Mucosa of descending colon (tissue), 3 donors: ENCODE measurements at places on chromosomes 4 and X. TPM values are rescaled to one million over a fixed set of nuclear protein-coding genes. Genes with fewer than 3 reads are reported as not detected.

OTC gene
- 3.3 TPM for total RNA-seq

FRMD7 gene
- not detected for total RNA-seq

MAGEA1 gene
- not detected for total RNA-seq

USP17L11 gene
- not detected for total RNA-seq

ZC4H2 gene
- total RNA-seq, result 15.0 TPM

TCEAL6 gene
- 0.82 TPM for total RNA-seq

GYPE gene
- total RNA-seq, result not detected

MAOB gene
- total RNA-seq, result 6.6 TPM

CTAG1A gene
- not detected for total RNA-seq

TMPRSS11F gene
- total RNA-seq, result not detected

H2BW2 gene
- total RNA-seq, result not detected

HTN1 gene
- total RNA-seq, result not detected

DNA sequence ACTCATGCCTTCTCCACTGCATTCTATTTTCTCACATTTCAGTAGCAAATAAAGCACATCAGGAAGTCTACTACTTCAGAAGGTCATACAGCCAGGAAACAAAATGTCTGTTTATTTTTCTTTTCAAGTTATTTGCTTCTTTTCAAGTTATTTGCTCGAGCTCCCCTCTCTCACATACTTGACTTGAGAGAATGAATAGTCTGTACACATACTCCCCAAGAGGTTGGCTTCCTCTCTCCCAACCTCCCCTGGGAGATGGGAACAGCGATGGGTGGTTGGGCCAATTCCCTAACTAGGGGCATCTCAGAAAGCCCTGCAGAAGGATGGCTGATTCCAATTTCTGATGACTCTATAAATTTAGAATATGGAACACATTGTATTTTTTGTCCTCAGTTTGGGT is 64.7 kb upstream of the PTPN13 start:
- no peak for DNase-seq

- no peak for DNase-seq
These were observed 40.4 kb upstream of the LAS1L start for GRCh38 chrX:65575022-65575421.

- no peak for DNase-seq
These were observed 1.5 kb upstream of the TMA16 start for GRCh38 chr4:163492951-163493504.

- DNase-seq, result no peak
These were observed 83.9 kb downstream of the PTTG2 start for GRCh38 chr4:38044060-38044459.

DNA sequence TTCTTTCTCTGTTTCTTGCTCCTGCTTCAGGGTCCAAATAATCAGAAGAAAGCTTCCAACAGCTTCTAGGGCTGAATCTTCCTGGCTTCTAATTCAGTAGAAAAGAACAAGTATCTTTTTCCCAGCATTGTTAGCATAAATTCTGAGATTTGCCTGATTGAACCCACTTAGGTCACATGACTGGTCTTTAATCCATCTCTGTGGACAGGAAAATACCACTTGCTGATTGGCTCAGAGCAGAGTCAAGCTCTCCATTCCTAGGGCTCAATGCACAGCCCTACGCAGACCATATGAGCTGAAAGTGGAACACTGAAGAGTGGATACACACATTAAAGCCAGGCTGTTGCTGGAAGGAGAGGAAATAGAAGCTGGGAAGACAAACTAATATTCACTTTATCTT is 99.6 kb upstream of the RPL34 start:
- no peak for DNase-seq

GRCh38 chr4:100189820-100190642 is at the start of gene DDIT4L:
TSS of gene DDIT4L (minus strand) at chr4:100190468. CDS start at chr4:100189983, 485 bp downstream.
- peak; percentile 27 for DNase-seq

DNA sequence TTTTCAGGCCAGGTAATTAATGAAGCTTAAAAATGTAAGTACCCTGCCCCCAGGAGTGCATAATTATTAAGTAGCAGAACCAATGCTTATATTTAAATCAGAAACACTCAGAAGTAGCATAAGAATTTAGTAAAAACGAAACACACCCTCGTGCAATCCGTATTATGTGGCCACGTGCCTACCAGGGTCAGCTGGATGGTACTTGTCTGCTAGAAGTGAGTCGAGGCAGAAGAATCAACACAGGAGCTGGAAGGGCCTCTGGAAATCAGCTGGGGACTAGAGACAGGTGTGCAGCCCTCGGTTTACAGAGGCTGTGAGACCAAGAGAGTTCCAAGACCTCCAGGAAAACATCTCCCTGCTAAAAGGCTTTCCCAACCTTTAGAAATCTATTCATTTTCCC is 559 bp upstream of the FAM47E start:
- no peak for DNase-seq

DNA sequence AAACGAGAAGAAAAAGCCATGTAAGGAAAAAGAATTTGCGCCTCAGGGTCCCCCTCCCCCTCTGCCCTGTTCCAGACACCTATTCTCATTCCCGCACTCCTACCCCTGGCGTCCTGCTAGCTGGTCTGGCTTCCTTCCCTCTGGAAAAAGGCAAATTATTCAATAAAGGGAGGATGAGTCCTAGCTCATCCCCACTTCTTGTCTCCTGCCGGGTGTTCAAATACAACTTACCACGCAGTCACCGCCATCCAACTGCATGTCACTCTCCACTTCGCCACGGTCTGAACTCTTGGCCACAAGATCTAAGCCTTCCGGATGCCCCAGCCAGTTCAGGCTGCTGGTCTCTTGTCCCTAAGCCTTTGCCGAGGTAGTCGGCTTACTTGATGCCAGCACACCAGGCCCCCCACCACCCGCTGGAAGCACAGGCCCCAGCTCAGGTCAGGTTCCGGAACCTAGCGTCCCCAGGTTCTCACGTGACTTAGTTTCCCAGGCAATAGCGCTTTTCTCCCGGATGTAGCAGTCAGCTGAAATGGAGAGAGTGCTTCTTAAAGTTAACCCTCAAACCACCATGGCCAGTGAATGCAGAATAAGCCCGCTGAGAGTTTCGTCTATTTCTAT is 209.6 kb upstream of the SPIN4 start:
- peak; percentile 57 for DNase-seq

- no peak for DNase-seq
These were observed 186.5 kb downstream of the MSL3 start for GRCh38 chrX:11944501-11944900.

DNA sequence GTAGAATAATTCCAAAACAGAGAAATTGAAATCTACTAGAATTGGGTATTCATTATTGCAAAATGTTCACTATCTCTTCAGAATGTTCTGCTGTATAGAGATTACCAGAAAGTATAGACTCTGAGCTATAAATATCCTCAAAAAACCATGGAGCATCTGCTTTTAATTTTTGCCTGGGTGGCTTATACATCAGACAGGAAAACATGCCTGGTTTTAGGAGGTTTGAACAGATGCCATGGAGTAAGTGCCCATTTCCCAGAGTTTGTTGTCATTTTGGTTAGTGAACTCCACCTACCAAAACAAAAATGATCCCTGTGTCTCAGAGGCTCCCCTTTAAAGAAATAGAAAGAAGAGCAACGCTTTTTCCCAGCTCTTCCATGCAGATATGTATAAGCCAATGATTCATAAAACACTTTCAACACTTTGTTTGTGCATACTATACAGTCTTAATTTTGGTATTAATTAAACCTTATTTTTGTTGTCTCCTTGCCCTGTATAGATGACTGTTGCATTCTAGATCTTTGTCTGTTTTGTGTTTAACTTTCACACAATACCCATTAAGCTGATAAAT is 68.7 kb downstream of the MEPE start:
- no peak for DNase-seq

DNA sequence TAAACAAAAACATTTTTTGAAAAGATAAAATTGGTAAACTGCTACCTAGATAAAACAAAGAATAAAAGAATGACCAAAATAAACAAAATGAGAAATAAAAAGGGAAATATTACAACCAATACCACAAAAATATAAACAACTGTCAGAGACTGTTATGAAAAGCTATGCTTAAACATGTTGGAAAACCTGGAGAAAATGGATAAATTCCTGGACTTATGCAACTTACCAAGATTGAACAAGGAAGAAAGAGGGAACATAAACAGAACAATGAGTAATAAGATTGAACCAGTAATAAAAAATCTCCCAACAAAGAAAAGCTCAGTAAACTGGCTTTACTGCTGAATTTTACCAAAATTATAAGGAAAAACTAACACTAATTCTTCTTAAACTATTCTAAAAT is 518.7 kb downstream of the GRXCR1 start:
- DNase-seq, result no peak

DNA sequence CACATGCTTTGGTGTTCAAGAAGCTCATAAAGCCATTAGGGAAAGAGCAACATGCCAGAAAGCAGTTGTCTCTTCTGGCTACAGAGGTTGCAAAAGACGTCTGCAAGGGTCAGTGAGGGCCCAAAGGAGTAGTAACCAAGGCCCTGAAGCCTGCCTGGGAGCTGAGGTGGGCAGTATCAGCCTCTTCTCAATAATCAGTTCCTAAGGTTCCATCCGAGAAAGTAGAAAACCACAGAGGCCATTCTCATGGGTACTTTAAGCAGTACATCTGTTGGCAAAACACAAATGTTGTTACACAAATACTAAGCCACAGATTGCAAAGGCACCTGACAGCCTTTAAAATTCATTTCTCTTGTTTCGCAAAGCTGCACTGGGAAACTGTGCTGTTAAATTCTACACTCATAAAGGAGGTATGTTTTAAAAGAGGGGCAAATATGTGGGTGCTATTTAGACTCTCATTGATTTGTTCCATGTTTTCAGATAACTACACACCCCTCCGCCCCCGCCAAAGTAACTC is 37.7 kb downstream of the MECP2 start:
- no peak for DNase-seq

GRCh38 chr4:99013884-99014523 is 18.5 kb downstream of the METAP1 start:
- DNase-seq, result no peak

DNA sequence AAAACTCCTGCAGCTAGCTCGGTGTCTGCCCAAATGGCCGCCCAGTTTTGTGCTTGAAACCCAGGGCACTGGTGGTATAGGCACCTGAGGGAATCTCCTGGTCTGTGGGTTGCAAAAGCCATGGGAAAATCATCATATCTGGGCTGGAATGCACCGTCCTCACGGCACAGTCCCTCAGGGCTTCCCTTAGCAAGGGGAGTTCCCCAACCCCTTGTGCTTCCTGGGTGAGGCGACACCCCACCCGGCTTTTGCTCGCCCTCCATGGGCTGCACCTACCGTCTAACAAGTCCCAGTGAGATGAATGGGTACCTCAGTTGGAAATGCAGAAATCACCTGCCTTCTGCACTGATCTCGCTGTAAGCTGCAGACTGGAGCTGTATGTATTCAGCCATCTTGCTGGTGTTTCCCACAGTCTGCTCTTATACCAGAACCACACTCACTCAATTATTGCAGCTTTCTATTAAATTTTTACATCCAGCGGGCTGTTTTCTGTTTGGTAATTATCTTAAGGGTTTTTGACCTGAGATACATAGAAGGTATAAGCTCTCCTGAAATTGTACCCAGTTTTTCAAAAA is 36.7 kb upstream of the NPNT start:
- DNase-seq, result no peak

- no peak for DNase-seq
These were observed 209.9 kb downstream of the PARM1 start for GRCh38 chr4:75142850-75143249.

GRCh38 chr4:145731028-145731427 is 51.1 kb downstream of the C4orf51 start:
- DNase-seq, result no peak

GRCh38 chr4:127045861-127046260 is 586.9 kb upstream of the INTU start:
- no peak for DNase-seq

GRCh38 chr4:20735931-20736330 is 35.7 kb downstream of the PACRGL start:
- no peak for DNase-seq

GRCh38 chr4:165783626-165784025 is 89.4 kb upstream of the TLL1 start:
- DNase-seq, result no peak
